Breast epithelium (tissue), 4 donors: ENCODE measurements at places on chromosomes 5 and 9. TPM values are rescaled to one million over a fixed set of nuclear protein-coding genes. Genes with fewer than 3 reads are reported as not detected.

Gene GRIN1
- not detected for total RNA-seq

GRCh38 chr9:115289757-115290208, 171.8 kb upstream of the TNC start:
- DNase-seq = no peak

Gene PPIC
- 30.3 TPM for total RNA-seq

- no peak for DNase-seq
Measured at GRCh38 chr9:123742009-123742767, 187.7 kb downstream of the DENND1A start.

- no peak for DNase-seq
Measured at GRCh38 chr9:104682642-104683041, 11.7 kb upstream of the OR13D1 start.

DNA sequence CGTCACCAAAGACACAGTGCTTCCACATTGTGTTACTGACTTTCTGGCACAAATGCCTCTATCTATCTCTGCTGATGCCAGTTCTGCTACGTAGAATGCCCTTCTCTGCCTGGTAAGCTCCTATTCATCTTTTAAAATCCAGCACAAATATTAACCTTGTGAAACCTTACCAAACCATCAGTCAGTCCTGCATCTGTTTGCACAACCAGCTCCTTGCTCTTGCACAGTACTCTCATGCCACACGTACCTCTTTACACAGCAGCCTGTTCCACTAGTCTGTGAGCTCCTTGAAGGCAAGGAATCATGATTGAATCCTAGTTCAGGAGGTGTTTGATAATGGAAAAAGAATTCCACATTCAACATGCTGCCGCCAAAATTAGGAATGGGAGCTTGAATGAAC, 56.3 kb downstream of the TEX10 start:
- DNase-seq = no peak

- no peak for DNase-seq
Measured at GRCh38 chr5:96896276-96896675, 20.0 kb downstream of the ERAP2 start.

Gene NPR3
- 2.0 TPM for total RNA-seq
